Activated naive CD4-positive, alpha-beta T cell treated with anti-CD3 and anti-CD28 coated beads for 36 hours (primary cell): ENCODE measurements at places on chromosomes 2 and 18.

DNA sequence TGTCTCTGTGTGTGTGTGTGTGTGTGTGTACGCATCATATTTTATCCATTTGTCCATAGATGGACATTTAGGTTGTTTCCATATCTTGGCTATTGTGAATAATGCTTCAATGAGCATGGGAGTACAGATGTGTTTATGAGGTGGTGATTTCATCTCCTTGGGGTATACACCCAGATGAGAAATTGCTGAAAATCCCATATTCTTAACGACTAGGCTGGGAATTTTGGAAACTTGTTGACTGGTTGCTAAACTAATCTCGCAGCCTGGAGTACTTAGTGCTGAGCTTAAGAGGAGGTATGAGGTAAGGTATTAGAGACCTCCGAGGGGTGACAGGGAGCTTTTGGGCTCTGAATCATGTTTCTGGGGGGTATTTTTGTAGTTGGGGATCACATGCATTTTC lies 66.0 kb upstream of the SPRED2 start:
- H3K36me3 ChIP-seq: no peaks in the 10 kb centered on the region
- H3K4me3 ChIP-seq: no peak overlapping the region
- H3K27ac ChIP-seq: no peak overlapping the region
- H3K27me3 ChIP-seq: no peaks in the 10 kb centered on the region
- no peaks in the 10 kb centered on the region for H3K4me1 ChIP-seq
- DNase-seq: no peak

DNA sequence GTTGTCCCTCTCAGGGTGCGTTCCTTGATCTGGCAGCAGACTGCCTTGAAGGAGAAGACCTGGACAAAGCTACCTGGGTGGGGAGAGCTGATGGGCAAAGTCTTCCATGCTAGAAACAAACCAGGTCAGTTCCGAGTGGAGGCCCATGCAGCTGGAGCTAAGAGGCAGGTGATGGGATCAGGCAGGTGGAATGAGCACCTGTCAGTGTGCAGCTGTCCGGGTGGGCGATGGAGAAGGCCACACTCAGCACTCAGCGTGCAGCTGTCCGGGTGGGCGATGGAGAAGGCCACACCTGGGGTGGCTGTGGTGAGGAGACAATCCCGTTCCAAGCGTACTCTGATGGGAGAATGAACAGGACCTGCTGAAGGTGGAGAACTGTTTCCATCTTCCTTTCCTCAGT lies 237.3 kb upstream of the MYT1L start:
- no peak for DNase-seq
- no peaks in the 10 kb centered on the region for H3K36me3 ChIP-seq
- no peaks in the 10 kb centered on the region for H3K4me1 ChIP-seq
- no peaks in the 10 kb centered on the region for H3K27me3 ChIP-seq
- no peak overlapping the region for H3K27ac ChIP-seq

GRCh38 chr2:28325173-28325566 lies 67.5 kb upstream of the FOSL2 start:
- no peaks in the 10 kb centered on the region for H3K27me3 ChIP-seq
- H3K4me1 ChIP-seq: peaks cover 14% of the 10 kb centered on the region
- no peaks in the 10 kb centered on the region for H3K36me3 ChIP-seq
- no peak for DNase-seq

DNA sequence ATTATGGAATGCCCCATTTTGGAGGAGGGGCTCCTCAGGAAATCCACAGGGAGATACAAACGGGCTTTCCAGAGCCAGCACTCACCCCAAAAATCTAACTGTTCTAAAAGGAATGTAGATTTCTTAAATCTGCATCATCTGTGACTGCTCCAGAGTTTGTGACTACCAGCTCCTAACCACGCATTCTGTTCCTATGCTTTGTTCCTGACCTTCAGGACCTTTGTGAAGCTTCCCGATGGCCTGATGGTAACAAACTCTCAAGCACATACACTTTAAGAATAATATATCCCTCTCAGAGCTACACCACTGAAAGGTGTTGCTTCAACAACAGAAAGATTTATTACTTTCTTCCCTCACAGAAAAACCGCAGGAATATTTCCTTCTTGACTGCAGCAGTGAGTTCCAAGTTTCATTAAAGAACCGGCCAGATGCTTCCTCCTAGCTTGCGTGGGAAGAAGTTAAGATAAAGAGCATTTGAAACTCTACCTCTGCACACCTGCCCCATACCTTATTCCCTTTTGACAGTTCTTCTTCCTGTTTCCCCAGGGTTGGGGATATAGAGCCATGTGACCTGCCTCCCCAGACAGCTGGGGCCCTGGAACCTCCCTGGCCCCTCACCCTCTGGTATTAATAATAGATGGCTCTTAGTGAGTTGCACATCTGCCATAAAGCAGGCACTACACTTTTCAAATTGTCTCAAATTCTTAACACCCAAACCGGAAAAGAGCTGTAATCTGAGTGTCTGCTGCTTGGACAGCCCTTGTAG lies 40.2 kb upstream of the EML4 start:
- H3K4me3 ChIP-seq: no peak overlapping the region
- H3K27ac ChIP-seq: no peak overlapping the region
- no peaks in the 10 kb centered on the region for H3K36me3 ChIP-seq
- H3K4me1 ChIP-seq: peaks cover 90% of the 10 kb centered on the region

- DNase-seq: no peak
- H3K4me3 ChIP-seq: no peak overlapping the region
- H3K36me3 ChIP-seq: no peaks in the 10 kb centered on the region
- H3K4me1 ChIP-seq: no peaks in the 10 kb centered on the region
Observed at GRCh38 chr2:196433116-196433515, 206.4 kb upstream of the CCDC150 start.

DNA sequence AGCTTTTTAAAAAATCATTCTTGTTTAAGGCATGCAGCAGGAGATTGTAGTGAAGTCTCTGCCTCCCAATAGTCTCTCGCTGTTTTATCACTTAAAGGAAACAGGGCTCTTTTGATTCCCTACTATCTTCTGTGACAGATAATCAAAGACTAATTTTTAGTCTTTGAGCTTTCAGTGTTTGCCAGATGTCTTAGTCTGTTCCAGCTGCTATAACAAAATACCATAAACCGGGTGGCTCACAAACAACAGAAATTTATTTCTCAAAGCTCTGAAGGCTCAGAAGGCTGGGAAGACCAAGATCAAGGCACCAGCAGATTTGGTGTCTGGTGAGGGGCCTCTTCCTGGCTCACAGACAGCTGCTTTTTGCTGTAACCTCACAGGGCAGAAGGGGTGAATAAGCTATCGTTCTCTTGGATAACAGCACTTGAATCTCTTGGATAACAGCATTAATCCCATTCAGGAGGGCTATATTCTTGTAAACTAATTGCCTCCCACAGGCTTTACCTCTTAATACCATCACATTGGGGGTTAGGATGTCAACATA lies 37.8 kb upstream of the STAT4 start:
- peaks cover 71% of the 10 kb centered on the region for H3K4me1 ChIP-seq
- no peak overlapping the region for H3K4me3 ChIP-seq
- peaks cover 14% of the 10 kb centered on the region for H3K36me3 ChIP-seq
- no peaks in the 10 kb centered on the region for H3K27me3 ChIP-seq
- DNase-seq: no peak

GRCh38 chr18:13502585-13502984 lies 223.8 kb downstream of the FAM210A start:
- DNase-seq: no peak
- H3K27ac ChIP-seq: no peak overlapping the region
- H3K4me3 ChIP-seq: no peak overlapping the region
- peaks cover 22% of the 10 kb centered on the region for H3K36me3 ChIP-seq
- H3K4me1 ChIP-seq: peaks cover 35% of the 10 kb centered on the region

GRCh38 chr2:169797601-169798000 lies 1.1 kb upstream of the SSB start:
- H3K36me3 ChIP-seq: peaks cover 9% of the 10 kb centered on the region
- no peak for DNase-seq
- H3K27ac ChIP-seq: no peak overlapping the region
- H3K4me1 ChIP-seq: peaks cover 25% of the 10 kb centered on the region
- peak overlapping the region; percentile 20 for H3K4me3 ChIP-seq

DNA sequence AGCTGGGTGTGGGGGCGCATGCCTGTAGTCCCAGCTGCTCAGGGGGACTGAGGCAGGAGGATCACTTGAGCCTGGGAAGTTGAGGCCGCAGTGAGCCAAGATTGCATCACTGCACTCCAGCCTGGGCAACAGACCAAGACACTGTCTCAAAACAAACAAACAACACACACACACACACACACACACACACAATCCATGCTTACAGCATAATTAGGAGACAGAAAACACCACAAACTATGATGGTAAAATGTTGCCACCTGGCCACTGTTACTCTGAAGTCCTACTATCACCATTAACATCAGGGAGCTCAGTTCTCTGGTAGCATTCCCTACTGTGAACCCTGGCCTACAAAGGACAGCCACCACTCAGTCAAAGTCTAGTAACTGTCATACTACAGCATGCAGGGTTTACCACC lies 18.3 kb downstream of the DNPEP start:
- no peak overlapping the region for H3K4me3 ChIP-seq
- no peaks in the 10 kb centered on the region for H3K27me3 ChIP-seq
- no peak for DNase-seq
- H3K27ac ChIP-seq: no peak overlapping the region
- H3K36me3 ChIP-seq: peaks cover 8% of the 10 kb centered on the region
- H3K4me1 ChIP-seq: no peaks in the 10 kb centered on the region

DNA sequence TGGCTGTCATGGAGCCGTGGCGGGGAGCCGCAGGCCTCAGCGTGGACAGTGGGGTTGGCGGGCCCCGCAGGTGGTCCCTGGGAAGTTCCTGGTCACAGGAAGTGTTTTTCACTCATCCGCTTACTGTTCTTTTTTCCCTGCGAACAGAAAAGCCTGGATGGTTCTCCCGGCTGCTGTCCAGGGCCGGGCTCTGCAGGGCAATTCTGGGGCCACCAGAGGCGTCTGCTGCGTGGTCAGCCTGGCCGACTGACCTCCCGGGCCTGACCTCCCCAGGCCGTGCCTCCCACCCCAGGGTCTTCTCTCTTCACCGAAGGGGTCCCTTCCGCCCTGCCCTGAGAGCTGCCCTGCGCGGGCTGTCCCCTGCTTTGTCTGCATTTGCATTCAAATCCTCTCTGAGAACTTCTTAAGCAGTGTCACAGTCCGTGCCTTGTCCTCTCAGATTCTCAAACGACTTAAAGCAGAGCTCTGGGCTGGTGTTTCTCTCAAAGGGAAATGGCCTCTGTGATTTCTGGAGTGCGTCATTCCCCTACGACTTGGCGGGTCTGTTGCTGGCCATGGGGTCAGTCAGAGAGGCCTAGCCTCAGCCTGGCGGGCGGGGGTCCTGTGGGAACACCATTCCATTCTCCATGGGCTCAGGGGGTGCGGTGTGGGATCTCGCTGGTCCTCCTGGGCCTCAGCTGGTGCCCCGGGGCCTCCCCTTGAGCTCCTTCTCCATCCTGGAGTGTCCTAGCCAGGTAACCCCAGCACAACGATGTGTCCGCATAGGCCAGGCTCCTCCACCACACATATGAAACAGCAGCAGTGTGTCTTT lies 38.3 kb downstream of the KLHL29 start:
- no peak for DNase-seq
- peaks cover 2% of the 10 kb centered on the region for H3K4me1 ChIP-seq
- no peak overlapping the region for H3K4me3 ChIP-seq
- no peaks in the 10 kb centered on the region for H3K27me3 ChIP-seq
- no peaks in the 10 kb centered on the region for H3K36me3 ChIP-seq

- DNase-seq: no peak
- H3K4me1 ChIP-seq: no peaks in the 10 kb centered on the region
- no peak overlapping the region for H3K4me3 ChIP-seq
Observed at GRCh38 chr2:223541546-223541945, 60.6 kb downstream of the SCG2 start.

DNA sequence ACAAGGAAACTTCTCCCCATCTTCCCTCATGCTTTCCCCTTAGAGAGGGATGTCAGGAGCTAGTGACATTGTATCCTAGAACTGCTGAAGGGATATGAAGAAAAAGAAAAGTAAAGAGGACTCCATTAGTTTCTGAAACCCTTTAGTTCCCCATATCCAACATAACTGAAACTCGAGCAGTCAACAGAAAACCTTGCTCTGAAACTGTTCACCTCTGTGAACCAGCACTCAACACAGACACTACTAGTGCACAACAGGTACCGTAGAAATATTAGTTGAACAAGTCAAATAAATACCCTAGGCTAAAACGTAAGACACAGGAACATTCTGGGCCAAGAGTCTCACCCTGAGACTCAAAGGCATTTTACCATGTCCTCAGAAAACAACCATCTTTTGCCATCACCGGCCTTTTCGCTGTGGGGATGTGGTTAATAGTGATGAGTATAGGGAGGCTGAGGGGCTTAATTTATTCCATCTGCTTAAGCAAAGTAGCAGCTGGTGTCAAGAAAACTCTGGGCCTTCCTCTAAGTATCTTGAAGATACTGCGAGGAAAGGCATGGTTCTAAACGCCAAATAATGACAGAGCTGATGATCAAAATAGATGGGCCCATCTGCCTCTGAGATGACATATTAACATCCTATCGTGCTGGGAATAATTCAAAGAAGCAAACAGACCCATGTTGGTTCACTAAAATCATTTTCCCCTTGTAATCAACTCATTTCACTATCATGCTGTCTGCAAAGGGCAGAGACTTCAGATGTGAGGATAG lies 156.8 kb downstream of the STK39 start:
- no peak overlapping the region for H3K27ac ChIP-seq
- H3K4me3 ChIP-seq: no peak overlapping the region
- no peaks in the 10 kb centered on the region for H3K27me3 ChIP-seq
- DNase-seq: no peak
- peaks cover 14% of the 10 kb centered on the region for H3K4me1 ChIP-seq
- peaks cover 15% of the 10 kb centered on the region for H3K36me3 ChIP-seq

DNA sequence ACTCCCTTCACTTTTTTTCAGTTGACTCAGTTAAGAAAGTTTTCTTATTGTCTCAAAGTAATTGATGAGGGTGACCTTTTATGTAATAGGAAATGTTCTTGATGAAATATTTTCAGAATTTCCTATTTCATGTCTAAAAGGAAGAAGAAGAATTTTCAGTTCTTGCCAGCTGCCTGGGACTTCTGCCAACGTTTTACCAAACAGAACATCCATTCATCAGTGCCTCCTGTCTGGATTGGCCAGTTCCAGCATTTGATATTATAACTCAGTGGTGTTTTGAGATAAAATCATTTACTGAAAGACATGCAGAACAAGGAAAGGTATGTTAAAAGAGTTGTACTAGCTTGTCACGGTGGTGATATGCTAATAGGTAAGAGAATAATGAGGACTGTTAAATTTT lies 104.7 kb upstream of the MYO3B start:
- no peaks in the 10 kb centered on the region for H3K27me3 ChIP-seq
- no peaks in the 10 kb centered on the region for H3K4me1 ChIP-seq
- peaks cover 42% of the 10 kb centered on the region for H3K36me3 ChIP-seq
- no peak overlapping the region for H3K4me3 ChIP-seq

GRCh38 chr2:71669628-71670429 lies 216.5 kb downstream of the DYSF start:
- no peak for DNase-seq
- no peak overlapping the region for H3K4me3 ChIP-seq
- peaks cover 7% of the 10 kb centered on the region for H3K27me3 ChIP-seq
- H3K4me1 ChIP-seq: no peaks in the 10 kb centered on the region
- no peaks in the 10 kb centered on the region for H3K36me3 ChIP-seq
- no peak overlapping the region for H3K27ac ChIP-seq

DNA sequence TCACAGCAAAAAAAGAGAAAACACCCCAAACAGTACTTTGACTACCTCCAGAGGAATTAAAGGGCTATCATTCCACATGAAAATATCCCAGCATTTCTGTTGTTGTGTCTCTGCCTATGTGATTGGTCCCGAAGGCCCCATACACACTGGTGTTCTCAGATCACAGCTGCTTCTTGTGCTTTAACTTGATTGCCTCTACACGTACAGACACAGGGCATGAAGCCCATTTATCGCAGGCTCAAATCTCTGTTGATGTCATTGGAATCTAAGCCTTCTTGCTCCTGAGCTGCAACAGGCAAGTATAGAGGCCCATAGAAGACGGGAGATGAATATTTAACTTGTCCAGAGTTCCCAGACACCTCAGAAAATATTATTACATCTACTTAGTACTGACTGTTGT lies 405.2 kb downstream of the NCKAP5 start:
- H3K36me3 ChIP-seq: no peaks in the 10 kb centered on the region
- H3K27me3 ChIP-seq: no peaks in the 10 kb centered on the region
